Stimulated activated CD8-positive, alpha-beta memory T cell treated with anti-CD3 and anti-CD28 coated beads, Interleukin-4, amount 100 ng/mL, for 1 hour (primary cell): ENCODE measurements at places on chromosomes 11 and 22.

DNA sequence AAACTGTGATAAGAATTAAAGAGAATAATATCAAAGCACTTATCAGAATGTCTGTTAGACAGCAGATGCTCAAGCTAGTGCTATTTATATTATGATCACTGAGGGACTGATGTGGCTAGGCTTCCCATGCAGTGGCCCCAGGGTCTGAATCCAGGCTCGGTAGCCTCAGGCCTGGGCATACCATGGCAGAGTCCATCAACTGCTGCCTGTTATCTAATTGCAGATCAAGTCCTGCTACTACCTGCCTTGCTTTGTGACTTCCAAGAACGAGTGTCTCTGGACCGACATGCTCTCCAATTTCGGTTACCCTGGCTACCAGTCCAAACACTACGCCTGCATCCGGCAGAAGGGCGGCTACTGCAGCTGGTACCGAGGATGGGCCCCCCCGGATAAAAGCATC lies 57.5 kb downstream of the TIMP3 start:
- DNase-seq, result no peak

- no peak for DNase-seq
Measured at GRCh38 chr22:30523646-30524489, 18.4 kb upstream of the SEC14L4 start.

DNA sequence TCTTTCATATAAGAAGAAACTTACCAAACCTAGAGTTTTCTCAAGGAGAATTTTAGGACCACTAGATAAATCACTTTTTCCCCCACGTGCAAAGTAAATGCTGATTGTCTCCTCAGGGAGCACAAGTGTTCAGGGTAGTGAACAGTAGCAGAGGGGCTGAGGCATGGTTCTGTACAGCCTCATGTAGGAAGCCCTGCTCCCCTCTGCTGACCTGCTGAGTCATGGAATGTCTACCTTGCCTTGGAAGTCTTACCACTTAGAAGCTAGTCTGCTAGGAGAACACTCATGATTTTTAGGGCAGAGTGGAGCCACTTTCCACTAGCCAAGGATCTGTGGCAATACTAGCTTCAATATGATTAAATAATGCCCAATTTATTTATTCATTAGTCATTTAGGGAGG lies 2120.6 kb upstream of the RAG2 start:
- no peak for DNase-seq

- DNase-seq, result no peak
Measured at GRCh38 chr22:46172522-46173110, 22.3 kb downstream of the PPARA start.

DNA sequence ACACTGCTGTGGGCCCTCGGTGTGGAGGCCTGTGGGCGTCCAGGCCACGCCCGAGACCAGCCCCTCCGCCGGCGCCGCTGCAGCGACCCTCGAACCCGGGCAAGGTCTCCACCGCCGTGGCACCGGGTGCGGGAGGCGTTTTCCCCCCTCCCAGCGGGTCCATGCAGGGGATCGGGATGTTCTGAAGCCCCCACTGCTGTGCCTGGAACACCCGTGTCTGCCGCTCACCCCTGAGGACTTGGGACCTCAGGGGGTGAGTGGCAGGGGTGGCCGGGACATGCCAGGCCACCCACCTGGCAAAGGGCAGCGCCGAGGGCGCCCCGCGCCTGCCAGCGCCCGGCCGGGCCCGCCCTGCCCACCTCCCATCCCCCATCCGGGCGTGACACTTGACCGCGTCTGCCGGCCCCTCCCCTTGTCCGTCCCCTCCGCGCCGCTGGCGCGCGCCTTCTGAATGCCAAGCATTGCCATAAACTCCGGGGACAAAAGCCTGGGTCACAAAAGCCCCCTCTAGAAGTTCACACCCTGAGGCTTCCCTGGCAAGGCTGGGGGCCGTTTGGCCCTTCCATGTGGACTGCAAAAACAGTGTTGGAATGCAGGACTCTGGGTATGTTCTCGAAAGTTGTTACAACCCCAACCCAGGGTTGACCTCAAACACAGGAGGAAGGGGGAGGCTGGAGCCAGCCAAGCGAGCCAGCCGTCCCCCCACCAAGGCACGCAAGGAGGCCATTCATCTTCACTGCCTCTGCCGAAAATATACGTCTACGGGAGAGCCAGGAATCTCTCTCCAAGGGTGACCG lies 819 bp upstream of the KCNQ1OT1 start:
- DNase-seq, result no peak

DNA sequence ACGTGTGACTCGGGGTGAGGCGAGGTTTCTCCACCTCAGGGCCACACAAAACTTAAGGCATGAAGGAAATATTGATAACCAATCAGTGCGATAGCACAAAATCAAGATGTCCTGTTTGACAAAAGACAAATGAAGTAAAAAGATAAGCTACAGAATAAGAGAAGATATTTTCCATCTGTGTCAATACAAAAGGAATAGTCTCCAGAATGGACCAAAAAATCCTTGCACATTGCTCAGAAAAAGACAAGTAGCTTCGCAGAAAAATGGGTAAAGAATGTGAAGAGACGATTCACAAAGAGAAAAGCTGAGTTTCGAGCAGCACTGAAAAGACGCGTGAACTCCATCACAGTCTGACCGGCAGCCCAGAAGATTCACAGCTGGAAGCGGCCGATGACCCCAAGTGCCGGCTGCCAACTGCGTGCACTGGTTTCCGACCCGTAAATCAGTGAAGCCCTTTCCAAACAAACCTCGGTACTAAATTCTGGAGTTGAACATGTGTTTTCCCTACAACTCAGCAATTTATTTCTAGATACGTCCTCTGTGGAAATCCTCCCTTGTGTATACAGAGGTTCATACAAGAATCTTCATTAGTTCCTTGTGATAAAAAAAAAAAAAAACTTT lies 308.4 kb downstream of the BRD1 start:
- no peak for DNase-seq

GRCh38 chr22:49090061-49090852 lies 737.4 kb downstream of the BRD1 start:
- DNase-seq, result no peak

DNA sequence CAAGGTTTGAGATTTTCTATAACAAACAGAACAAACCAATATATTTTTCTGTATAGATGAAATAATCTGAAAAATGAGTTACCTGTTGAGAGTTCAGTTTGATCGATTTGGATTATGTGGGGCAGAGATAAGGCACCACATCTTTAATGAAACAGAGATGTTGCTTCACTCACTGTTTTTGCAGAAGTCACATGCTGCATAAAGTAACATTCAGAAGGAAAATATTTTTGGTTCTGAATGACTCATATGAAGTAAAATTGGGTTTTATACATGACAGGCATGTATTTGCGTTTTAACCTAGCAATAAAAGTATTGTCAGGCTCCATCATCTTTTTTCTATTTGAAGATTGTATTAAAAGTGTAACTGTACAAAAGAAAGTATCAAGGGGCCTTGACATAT lies 77.8 kb downstream of the BBOX1 start:
- no peak for DNase-seq

DNA sequence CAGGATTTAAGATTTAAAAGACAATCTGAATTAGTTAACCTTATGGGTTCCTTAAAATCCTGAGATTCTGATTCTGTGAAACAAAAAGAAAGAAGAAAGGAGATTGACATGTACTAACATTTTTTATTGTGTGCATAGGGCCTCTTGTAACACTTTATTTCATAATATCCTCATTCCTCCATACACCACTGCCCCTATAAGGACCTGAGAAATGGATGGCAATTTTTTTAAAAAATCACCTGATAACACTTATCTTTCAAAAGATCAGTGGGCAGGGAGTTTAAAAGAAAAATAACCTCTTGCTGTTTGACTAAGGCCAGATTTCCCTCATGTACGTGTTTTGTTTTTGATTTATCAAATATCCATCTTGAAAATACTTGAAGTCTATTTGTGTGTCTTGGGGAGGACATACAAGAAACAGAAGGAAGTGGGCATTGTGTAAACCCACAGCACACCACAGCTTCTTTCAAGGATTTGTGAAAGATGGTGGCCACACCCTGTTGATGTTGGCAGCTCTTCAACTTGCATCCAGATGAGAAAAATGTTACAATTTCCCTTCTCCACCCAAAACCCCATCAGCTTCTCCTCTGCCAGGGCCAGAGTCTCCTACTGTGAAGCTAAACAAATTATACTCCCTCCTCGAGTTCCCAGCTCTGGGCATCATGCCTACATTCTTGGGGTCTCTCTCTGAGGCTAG lies 35.0 kb upstream of the MPEG1 start:
- no peak for DNase-seq

- no peak for DNase-seq
Measured at GRCh38 chr11:60777572-60777971, 7.6 kb upstream of the MS4A10 start.

DNA sequence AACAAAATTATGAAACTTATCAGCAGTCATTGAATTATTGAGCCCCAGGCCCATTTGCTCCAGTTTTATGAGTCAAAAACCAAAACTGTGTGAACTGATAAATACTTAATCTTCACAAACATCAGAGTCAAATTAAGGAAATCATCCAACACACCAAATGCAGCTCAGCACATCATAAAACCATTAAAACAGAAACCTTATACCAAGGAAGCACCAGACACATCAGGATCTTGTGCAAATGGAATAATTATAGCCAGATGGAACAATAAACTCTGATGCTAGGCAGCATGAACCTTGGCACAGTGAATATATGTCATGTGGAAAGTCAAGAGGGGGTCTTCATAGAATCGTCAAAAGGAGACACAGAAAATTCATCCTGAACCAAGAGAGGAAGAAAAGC lies 410.7 kb upstream of the API5 start:
- no peak for DNase-seq

DNA sequence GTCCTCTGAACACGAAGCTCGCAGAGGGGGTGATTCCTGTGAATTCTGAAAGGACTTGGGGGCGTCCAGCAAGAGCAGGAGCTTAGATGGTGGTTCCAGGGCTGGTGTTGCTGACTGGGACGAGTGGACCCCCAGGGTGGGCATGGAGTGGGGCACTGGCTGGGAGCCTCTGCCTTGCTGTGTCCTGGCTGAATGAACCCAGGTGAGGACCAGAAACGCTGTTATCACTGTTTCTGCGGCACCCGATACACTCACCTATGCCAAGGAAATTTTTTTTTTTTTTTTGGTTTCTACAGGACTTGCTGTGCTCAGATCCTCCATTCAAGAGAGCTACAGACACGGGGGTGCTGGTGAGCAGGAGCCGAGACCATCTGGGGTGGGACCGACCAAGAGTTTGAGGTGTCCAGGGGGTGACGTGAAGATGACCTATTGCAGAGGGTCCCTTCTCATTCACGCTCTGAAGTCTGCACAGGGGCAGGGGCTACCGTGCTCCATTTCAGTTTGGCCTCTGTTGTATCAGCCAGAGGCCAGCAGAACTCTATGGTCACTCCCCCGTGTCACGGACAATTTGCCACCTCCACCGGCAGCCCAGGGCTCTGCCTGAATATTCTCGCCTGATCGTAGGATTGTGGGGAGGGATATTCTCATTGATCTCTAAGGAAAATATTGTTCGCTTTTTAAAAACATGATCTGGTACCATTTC lies 3.6 kb downstream of the SMIM38 start:
- DNase-seq, result no peak

- DNase-seq, result no peak
Measured at GRCh38 chr11:79637219-79637618, 196.4 kb upstream of the TENM4 start.

- DNase-seq, result no peak
Measured at GRCh38 chr22:23542933-23543332, 37.2 kb downstream of the IGLL1 start.

GRCh38 chr11:102967497-102967896 lies 12.0 kb upstream of the MMP13 start:
- DNase-seq, result no peak

DNA sequence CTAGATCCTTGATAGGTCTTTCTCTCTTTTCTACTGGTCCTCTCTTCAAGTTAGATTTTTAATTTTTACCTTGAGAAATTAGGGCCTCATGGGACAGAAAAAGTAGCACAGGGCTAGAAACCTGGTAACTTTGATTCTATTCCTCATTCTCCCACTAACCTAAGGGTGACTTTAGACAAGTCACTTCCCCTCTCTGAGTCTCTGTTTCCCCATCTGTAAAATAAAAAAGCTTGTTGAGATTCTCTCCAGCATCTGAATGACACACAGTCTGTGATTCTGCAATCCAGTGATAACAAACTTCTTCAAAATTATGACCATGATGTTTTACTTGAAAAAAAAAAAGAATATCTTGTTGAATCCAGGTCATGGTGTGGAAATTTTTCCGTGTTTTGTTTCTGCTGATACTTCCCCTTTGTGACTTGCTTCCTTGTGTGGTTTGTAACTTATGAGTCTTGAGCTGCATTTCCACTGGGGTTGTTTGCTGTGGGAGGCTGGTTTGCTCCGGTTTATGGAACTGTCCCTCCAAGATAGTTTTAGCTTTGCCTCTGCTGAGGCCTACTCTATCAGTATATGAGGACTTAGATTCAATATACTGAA lies 9.8 kb upstream of the MPEG1 start:
- DNase-seq, result no peak

- no peak for DNase-seq
Measured at GRCh38 chr11:82560836-82561235, 172.8 kb downstream of the FAM181B start.

- no peak for DNase-seq
Measured at GRCh38 chr11:73387594-73388264, 11.5 kb downstream of the RELT start.
